ENCODE measurements at places on chromosomes 7 and 10.

- DNase-seq, result peak; percentile 31
Measured at GRCh38 chr10:96743988-96744585, 23.8 kb upstream of the PIK3AP1 start.

GRCh38 chr10:71045204-71045809 is 156.9 kb upstream of the PCBD1 start:
- no peak for DNase-seq

DNA sequence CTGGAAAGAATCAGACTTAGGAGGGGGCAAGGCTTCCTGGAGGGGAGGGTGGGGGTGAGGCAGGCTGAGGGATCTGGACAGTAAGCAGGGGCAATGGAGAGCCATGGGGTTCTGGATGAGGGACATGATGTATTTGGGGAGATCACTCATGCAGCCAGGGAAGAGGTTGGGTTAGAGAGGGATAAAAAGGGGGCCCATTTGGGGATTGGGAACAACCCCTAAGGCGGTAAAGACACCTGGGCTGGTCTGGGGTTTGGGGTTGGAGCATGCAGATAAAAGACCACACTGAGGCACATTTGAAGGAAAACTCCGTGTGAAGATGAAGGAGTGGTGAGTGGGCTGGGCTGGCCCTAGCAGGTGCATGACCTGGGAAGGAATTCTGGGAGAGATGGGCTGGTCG is 30.8 kb downstream of the HIF1AN start:
- DNase-seq, result no peak

GRCh38 chr7:91835826-91836368 is 44.6 kb downstream of the MTERF1 start:
- no peak for DNase-seq

Measured in ovary (tissue), 10 donors.